ENCODE measurements at places on chromosomes 6 and 20.

- peak; percentile 87 for DNase-seq
Measured at GRCh38 chr20:2451939-2452732, 18.5 kb downstream of the SNRPB start.

- no peak for DNase-seq
Measured at GRCh38 chr6:10381133-10381829, 33.6 kb downstream of the TFAP2A start.

- DNase-seq, result no peak
Measured at GRCh38 chr6:121823437-121823851, 388.0 kb downstream of the GJA1 start.

GRCh38 chr6:116887894-116888293 is 10.9 kb downstream of the RFX6 start:
- DNase-seq, result no peak

All from suppressor macrophage (primary cell).